ENCODE measurements at places on chromosomes 7 and 10. TPM values are rescaled to one million over a fixed set of nuclear protein-coding genes. Genes with fewer than 3 reads are reported as not detected.

DNA sequence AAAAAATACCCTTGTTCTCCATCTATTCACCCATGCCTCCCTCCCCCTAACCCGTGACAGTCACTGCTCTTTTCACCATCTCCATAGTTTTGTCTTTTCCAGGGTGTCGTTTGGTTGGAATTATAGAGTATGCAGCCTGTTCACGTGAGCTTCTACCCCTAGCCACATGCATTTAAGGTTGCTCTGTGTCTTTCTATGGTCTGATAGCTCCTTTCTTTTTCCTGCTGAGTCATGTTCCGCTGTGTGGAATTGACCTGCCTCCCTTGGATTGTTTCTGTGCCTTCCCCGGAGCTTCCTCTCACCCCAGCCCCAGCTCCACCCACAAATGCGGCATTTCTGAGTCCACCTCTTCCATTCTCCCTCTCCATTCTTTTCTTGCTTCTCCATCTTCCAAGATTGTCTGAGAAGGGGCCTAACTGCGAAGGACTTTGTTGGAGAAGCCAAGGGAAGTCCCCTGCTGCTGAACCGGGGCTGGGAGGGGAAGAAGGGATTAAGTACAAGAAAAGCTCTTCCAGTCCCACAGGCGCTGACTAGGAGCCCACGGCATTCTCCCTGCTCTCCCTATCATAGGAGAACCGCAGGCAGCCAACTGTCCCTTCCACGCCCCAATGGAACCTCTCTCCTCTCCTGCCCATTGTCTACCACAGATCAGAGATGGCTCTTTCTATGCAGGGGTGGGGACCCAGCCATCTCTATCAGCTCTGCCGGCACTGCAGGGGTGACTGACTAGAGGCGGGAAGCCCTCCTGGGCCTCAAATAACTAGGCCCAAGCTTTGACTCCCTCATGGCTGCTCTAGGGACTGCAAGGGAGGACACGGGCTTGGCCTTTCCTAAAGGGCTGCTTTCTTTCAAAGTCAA, 87.5 kb upstream of the ANLN start:
- DNase-seq = peak; percentile 38

AOAH gene
- total RNA-seq = 1.4 TPM

COL28A1 gene
- total RNA-seq = not detected

- DNase-seq = no peak
These were observed 264.1 kb downstream of the PHF14 start for GRCh38 chr7:11237742-11238141.

DNA sequence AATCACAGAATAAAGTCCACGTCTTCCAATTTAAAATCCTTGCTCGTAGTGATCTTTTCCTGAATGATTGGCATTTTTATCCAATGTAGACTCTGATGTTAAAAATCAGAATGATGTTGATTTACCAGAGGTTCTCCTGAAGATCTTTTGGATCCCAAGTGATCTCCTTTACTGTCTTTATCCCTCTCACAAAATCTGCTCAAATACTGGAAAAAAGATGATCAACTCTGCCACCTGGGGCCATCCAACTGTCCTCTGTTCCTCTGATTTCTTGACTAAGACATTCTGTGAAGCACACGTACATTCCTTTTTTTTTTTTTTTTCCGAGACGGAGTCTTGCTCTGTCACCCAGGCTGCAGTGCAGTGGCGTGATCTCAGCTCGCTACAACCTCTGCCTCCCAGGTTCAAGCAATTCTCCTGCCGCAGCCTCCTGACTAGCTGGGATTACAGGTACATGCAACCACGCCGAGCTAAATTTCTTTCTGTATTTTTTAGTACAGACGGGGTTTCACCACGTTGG, 18.0 kb upstream of the ADRB1 start:
- no peak for DNase-seq

GRCh38 chr7:113113912-113114311, 4.4 kb downstream of the SMIM30 start:
- DNase-seq = no peak
